ENCODE measurements at places on chromosomes 4 and X.

- DNase-seq = no peak
Measured at GRCh38 chrX:9595174-9595573, 130.3 kb downstream of the TBL1X start.

DNA sequence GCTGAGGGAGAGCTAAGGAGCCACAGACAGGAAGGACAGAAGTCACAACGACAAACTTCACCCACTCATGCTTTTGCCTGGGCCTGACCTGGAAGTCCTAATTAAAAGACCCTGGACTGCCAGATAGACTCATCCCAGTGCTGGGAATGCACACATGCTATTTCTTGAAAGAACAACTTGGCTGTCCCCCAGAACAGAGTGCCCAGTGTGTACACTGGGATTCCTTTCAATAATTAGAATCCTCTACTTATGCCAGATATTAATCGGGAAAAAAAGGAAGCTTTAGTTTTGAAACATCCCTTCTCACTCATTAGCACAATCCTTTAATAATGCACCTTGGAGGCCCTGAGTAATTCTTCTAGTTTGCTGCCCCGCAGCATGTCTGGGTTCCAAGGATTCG, 3.4 kb downstream of the HOPX start:
- no peak for DNase-seq

DNA sequence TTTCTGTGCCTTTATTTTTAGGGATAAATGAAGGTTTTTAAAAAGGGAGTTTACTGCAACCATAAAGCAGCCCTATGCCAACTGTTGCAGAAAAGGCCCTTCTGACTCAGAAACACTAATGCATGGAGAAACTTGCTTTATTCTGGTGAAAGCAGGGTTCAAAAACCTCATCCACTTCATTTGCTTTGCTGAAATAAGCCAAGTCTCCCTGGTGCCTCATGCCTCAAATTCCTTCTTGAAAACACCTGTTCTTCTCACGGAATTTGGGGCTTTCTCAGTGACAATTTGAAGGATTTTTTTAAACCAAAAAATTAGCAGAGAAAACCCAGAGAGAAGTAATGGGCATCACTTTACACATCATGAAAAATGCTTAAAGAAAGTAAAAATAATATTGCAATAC, 349.0 kb downstream of the PCDH7 start:
- no peak for DNase-seq

GRCh38 chrX:119784747-119785446, 6.5 kb downstream of the RPL39 start:
- no peak for DNase-seq

- DNase-seq = no peak
Measured at GRCh38 chr4:28799696-28800095, 1920.5 kb upstream of the PCDH7 start.

GRCh38 chrX:45372151-45372550, 171.5 kb upstream of the DIPK2B start:
- DNase-seq = no peak

DNA sequence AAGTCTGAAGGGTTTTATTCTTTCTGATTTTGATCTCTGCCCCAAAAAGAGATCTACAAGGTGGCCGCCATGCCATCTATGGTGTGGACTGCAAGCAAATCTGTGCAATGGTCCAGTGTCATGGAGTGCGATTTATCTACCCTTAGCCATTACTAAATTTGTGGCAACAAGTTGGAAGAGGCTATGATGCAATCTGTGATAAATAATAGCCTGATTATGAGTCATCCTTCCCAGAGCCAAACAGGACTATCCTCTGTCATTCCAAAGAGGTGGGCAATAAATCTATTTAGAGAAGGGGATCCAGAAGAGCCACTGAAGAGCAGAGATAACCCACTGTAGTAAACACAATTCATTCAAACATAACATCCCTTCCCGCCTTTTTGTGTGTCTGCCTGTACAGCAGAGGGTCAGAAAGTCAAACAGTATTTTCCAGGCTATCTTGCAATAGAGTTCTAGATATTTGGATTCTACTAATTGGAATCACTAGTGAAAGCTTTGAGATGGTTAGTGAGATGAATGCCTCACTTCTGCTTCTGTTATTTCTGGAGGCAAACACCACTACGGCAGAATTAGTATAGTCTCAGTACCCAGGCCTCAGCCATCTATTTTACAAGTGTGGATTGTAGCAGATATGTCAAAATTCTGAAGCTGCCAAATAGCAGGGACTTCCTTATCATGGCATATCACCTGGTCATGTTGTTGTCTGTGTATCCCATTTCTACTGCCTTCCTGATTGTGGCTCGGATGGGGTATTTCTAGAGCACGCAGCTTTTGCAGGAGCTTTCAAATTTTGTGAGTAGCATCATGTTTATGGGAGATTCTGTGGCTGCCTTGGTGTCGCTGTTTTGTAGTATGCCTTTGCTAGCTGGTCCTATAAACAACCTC, 192.0 kb downstream of the SMIM20 start:
- no peak for DNase-seq

GRCh38 chr4:133559987-133560386, 410.9 kb downstream of the PCDH10 start:
- DNase-seq = no peak

DNA sequence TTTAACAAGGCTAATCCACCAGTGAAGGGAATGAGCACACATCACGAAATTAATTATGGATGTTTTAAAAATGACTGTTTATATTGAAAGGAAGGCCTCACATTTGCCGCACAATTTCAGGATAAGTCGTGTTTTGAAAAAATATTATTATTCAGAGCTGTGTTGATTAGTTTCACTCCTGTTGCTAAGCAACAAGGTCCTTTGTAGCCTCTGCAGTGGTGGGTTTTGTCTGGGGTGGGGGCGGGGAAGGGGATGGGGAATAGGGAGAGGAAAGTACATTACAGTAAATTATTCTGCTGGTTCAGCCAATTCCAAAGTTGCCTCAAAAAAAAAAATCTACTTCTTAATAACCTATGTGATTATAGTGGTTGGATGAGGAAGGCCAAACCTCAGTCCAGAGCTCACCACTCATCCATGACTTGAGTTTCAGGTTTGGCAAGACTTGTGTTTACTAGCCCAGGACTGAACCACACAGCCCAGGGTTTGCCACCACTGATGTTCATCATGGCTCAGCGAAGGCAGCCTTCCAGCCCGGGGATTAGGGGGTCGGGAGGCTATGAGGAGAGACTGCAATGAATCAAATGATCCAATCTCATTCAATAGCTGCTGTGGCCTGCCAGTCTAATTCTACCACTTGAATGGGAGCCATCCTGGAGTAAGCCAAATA, 162.5 kb upstream of the ATP6AP2 start:
- DNase-seq = no peak

DNA sequence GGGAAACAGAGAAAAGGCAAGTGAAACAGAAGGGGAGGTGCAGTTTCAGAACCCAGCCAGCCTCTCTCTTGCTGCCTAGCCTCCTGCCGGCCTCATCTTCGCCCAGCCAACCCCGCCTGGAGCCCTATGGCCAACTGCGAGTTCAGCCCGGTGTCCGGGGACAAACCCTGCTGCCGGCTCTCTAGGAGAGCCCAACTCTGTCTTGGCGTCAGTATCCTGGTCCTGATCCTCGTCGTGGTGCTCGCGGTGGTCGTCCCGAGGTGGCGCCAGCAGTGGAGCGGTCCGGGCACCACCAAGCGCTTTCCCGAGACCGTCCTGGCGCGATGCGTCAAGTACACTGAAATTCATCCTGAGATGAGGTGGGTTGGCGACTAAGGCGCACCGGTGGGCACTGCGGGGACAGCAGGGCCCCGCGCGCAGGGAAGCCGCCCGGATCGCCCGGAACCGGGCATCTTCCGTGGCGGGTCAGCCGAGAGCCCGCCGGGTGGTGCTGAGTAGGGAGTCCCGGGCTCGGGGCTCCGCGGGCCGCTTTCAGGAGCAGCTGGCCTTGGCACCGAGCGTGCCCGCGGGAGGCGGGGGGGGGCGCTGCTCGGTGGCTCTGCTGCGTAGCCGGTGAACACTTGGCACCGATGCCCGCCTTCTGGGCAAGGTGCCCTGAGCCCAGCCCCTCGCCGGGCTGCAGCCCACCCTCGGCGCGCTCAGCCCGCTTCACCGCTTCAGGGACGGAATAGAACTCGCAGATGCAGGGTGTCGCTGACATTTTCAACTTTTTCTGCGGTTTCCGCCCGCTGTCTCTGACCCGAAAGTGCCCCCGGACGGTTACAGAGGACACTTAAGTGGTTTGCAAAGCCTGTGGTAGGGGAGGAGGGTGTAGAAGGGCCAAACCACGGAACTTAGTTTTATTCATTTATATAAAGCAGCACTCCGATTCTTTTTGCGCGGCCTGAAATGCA, at the start of gene CD38:
CD38 (plus strand) TSS at position 40 of the 953 bp plus-strand sequence; CDS start at position 127, 87 bp downstream.
- DNase-seq = peak; percentile 21

DNA sequence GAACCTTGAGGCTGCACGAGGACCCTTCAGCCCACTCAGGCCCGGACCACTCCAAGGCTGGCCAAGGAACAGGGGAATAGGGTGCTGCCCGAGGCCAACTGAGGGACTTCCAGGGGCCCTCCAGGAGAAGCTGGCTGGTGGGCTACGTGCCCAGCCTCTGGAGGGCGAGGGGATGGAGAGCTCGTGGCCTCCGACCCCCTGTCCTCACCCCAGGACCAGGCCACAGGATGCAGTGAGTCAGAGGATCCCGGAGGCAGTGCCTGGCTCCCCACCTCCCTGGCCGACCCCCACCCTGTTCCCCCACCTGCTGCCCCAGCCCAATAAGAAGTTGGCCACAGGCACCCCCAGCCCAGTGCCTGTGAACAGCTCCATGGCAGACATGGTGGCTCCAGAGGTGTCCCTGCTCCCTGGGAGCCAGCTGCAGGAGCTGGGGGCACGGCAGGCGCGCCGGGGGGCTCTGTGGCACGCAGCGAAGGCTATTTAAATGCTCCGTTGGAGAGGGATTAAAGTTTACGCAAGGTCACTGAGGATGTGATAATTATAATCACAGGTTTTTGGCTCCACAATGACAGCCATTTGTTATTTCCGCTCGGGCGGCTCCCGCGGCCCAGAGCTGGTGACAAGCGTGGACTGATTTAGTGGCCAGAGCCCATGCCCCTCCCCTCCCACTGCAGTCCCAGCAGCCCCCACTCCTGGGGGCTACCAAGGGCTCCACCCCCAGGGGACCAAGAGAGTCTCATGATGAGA, 95.7 kb upstream of the NKX1-1 start:
- DNase-seq = peak; percentile 0

- DNase-seq = no peak
Measured at GRCh38 chr4:172995161-172995560, 173.4 kb upstream of the GALNT7 start.

DNA sequence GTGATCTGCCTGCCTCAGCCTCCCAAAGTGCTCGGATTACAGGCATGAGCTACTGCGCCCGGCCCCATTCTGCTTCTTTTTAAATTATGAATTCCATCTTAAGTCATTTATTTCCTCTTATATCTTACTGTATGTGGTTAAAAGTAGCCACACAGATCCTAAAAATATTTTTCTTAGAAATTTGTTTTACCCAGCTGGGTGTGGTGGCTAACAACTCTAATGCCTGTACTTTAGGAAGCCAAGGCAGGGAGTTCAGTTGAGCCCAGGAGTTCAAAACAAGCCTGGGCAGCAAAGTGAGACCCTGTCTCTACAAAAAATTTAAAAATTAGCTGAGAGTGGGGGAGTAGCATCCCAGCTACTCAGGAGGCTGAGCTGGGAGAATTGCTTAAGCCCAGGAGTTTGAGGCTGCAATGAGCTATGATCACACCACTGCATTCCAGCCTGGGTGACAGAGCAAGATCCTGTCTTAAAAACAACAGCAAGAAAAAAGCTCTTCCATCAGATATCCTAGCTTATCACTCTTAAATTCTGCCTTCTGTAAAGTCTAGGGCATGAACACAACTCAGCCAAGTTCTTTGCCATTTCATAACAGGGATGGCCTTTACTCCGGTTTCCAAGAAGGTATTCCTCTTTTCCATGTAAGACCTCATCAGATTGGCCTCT, 15.1 kb upstream of the AFF1 start:
- no peak for DNase-seq

DNA sequence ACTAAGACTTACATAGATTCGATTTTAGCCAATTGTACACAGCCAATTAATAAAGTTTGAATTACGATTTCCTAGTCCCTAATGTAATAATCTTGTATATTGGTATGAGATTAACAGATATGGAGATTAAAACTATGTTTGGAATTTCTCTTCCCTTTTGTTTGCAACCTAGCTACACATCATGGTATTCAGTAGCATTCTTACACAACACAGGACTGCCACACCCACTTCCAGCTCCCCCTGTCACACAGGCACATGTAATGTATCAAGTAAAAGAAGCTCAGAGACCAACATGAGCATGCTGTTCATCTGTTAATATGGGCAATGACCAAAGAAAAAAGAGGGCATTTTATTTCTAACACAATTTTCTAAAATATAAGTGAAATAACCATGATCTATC, 12.8 kb downstream of the SLC6A14 start:
- DNase-seq = no peak

DNA sequence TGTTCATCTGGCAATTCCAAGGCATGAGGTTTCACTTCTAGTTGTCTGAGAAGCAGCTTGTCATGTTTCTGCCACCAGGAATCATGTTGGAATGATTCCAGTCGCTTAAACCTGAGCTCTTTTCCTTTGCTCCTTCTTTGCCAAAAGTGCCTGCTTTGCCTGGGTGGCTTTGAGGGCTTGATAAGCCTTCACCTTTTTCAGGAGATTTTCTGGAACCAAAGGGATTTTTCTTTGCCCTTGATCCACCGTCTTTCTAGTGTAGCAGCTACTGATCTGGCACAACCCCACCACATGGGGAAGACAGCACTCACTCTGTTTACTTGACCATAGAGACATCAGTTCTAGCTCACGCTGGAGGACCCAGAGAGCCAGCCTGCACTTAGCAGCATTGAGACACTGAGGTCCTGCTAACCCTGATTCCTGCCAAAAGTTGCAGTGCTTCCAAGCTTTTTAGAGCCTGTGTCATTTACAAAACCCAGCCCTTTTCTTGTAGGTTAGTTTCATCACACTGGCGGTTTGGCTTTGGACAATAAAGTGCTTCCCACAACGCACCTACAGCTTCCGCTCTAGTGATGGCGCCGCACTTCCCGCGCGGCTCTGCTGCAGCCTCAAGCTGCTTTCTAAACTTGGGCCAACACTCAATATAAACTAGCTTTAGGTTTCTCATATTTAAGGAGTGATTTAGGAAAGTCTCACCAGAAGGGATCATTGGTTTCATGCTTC, 7.3 kb upstream of the CCNI start:
- DNase-seq = no peak

DNA sequence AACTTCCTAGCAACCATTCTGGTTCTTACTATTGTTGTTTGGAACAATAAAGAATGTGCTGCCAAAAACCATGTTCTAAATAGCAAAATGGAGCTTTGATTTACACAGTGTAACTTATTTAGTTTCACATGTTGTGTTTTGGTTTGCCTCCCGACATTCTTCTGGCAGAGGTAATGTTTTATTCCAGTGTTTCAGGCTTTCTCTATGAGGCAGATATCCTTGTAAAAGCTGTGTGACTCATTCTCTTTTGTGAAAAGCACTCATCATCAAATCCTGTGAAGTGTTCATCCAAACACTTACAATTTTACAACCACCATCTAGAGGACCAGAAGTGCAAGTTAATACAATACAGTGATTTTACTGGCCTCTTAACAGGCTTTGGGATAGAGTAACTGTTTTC, 219.0 kb upstream of the GIMD1 start:
- DNase-seq = no peak

DNA sequence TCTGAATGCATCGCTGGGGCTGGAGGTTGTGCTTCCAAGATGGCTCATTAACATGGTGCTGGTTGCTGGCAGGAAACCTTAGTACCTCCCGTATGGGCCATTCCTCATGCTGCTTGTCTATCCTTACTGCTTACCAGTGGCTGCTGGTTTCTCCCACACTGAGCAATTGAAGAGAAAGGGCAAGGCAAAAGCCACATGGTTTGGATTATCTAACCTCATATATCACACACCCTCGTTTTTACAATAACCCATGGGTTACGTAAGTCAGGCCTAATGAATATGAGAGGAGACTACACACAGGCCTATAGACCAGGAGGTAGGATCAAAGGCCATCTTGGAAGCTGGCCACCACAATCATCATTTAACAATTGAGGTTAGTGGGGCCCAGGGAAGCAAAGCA, 141.8 kb upstream of the EDNRA start:
- no peak for DNase-seq

Data from activated T-helper 1 cell treated with anti-CD3 and anti-CD28 coated beads, Interleukin-2, amount 50 U/mL, for 16 hours (primary cell).